Kidney (tissue), 22 donors: ENCODE measurements at places on chromosomes 5 and 9.

DNA sequence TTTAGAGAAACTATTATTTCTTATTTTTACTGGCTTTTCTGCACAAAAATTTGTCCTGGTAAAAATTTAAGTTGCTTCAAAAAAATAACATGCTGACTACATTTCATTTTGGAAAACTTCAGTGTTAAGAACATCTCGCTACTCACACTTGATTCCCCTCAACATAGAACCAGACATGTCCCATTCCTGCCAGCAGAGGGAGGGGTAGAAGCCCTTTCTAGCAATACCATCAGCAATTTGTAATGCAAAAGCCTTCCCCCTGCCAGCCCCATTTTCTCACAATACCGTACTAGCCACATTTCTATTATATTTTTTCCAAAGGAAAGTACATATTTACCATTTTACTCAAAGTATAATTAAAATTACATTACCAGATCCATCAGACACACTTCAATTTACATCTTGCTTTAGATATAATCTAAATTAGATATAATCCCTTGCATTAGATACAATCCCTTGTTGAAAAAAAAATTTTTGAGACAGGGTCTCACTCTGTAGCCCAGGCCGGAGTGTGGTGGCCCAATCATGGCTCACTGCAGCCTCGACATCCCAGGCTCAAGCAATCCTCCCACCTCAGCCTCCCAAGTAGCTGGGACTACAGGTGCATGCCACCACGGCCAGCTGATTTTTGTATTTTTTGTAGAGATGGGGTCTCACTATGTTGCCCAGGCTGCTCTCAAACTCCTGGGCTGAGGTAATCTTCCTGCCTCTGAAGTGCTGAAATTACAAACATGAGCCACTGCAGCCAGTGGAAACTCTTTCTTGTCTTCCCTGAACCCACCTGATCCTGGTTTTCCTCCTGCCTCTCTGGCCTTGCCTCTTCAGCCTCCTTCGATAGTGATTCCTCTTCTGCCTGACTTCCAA lies 39.6 kb upstream of the IDNK start:
- peak; percentile 60 for DNase-seq

GRCh38 chr5:117539692-117540091 lies 965.1 kb upstream of the SEMA6A start:
- no peak for DNase-seq

DNA sequence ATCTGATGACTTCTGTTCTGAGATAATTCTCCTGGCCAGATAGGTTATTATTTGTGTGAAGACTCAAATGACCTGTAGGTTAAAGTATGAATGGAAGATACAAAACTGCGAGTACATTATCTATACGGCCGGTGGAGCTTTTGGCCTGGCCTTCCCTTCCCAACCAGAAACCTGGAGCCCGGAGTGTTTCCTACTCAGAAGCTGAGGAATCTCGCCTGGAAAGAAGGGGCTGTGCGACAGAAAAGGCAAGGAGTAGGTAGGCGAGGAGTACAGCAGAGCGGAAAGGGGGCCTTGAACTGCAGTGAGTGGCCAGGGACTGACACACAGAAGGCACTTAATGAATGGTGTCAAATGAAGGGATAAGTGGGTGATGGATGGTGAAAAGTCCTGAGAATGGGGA lies 34.6 kb downstream of the ANGPTL2 start:
- DNase-seq = no peak

DNA sequence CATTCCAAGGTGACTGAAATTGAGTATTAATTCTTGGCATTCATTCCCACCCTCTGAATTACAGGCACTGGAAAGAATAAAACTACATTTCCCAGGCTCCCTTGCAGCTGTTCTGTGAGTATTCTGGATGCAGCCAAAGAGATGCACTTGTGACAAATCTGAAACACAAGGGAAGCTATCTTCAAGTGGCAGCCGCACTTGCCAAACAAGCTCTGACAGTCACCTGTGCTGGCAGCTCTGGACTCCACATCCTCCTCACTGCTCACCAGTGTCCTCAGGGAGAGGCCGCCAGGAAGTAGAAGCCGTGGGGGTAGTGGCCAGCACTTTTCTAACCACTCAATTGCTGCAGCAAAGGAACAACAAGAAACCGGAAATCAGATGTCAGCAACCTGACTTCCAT lies 275.0 kb downstream of the NR2F1-AS1 start:
- peak; percentile 10 for DNase-seq

DNA sequence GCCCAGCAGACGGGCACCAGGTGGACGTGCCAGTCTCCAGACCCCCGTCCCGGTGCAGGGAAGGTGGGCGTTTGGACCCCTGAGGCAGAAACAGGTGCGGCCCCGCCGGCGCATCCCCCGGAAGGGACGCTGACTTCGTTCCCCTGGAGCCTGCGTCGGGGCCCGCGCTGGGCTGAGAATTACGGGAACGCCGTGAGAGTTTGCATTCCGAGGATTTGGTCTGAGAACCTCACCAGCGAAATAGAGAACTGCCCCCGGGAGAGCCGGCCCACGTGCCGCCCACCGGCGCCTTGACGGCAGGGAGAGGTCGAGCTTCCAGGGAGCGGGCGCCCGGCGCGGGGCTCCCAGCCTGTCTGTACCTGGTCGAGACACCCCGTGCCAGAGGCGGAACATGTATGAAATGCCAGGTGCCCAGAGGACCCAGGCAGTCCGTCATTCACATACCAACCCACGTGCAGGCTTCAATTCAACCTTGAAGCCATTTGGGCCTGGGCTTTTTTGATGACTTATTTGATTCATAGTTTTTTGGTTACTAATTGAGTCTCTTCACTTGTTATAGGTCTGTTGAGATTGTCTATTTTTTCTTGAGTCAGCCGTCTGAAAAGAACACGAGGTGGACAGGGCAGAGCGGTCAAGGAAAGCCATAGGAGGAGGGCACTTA lies 877 bp upstream of the CAMSAP1 start:
- DNase-seq = no peak

DNA sequence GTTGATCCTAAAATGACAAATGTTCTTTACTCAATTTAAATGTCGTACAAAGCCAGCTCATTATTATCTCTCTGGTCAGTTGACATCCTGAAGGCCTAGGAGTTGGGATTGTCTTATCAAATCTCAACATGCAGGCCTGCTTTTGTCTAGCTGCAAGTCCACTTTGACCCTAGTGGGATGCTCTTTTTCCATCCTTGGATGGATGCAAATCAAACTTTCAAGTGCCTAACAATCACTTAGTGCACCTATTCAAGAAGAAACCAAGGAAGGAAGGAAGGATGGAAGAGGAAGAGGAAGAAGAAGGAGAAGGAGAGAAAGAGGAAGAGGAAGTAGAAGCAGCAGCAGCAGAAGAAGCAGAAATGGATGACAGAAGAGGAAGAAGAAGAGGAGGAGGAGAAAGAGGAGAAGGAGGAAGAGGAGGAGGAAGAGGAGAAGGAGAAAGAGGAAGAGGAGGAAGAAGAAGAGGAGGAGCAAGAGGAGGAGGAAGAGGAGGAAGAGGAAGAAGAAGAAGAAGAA lies 109.6 kb downstream of the PIK3R1 start:
- DNase-seq = no peak

- no peak for DNase-seq
Observed at GRCh38 chr5:168153263-168153875, 138.1 kb upstream of the WWC1 start.

GRCh38 chr9:88737031-88737430 lies 202.1 kb downstream of the NXNL2 start:
- DNase-seq = peak; percentile 14

DNA sequence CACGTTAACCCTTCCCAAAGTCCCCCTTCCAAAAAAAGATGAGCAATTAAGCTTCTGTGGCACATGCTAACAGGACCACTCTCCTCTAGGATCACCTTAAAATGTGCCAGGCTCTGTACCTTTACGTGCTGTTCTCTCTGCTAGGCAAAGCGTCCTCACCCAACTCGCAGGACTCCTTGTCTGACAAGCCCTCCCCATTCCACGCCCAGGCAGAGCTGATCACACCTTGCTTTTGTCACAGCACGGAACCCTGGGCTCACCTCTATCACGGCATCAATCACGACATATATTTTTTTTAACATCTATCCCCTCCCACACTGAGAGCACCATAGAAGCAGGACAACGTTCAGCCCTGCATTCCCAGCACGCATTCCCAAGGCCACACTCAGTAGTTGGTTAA lies 47.1 kb downstream of the CDK5RAP2 start:
- DNase-seq = no peak

DNA sequence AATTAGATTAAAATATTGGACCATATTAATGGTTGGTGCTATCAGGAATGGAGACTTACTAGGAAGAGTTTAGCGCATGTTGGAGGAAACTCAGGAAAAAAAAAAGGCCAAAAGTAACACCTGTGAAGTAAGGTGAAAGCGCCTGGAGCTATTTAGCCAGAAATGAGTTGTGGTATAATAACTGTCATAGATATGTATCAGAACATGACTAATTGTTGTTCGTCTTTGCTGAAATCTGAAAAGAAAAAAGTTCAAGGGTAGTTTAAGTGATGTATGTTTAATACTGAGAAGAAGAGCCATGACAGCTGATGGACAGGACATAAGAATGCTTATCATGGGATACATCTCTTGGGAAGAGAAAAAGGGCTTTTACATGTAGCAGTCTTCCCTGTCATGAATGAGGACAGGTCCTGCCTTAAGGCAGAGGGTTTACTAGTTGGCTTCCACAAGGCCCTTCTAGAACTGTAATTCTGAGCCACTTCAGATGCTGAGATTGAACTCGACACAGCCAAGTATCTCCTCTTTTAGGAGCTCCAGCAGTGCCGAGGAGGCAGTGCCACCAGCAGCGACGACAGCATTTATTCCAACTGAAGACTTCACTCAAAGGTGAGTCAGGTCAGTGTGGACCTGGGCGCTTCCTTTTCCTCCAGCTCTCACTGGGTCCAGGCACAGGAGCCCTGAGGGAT lies 940 bp upstream of the CAMK4 start:
- DNase-seq = no peak

- no peak for DNase-seq
Observed at GRCh38 chr9:135726138-135726853, 24.3 kb downstream of the KCNT1 start.

GRCh38 chr5:91867799-91868198 lies 484.7 kb upstream of the ARRDC3 start:
- no peak for DNase-seq

DNA sequence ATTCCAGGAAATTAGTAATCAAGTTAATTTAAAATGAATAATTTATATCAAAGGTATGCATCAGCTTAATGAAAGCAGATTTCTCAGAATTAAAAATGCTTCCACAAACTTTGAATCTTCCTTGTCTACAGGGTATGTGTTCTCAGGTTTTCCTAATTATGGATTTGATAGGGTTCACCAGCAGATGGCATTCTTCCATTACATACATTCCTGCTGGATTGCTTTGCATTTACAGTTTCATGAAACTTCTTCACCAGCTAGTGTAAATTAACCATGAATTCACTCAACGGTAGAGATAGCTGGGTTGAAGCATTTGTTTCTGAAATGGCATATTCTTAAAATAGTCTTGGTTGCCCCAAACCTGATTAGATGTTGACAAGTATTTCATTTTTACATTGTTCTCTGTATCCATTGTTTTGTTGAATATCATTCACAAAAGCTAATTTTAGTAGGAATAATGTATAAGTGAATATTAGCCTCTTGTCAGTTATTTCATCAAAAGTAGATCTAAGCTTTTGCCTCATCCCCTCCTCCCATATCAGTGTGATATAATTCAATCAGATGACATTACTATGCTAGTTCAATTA lies 68.7 kb upstream of the WDR41 start:
- no peak for DNase-seq

DNA sequence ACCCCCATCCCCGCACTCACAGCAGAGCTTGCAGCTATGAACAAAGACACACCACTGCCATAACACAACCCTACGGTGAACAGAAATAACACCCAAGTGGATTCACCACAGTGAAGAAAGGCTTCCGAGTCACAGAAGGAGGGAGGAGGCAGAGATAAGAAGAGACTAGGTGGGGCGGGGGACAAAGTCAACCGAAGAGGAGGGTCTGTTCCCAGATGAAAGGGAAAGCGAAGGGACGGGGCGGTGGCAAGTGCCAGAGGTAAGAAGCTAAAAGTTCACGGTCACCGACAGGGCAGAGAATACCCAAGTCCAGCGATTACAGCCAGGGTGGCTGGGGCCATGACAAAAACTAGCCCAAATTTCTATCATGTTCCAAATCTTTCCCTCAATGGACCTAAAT lies 21.0 kb downstream of the EPB41L4B start:
- DNase-seq = no peak

GRCh38 chr5:4868140-4868735 lies 271.9 kb upstream of the ADAMTS16 start:
- peak; percentile 64 for DNase-seq

DNA sequence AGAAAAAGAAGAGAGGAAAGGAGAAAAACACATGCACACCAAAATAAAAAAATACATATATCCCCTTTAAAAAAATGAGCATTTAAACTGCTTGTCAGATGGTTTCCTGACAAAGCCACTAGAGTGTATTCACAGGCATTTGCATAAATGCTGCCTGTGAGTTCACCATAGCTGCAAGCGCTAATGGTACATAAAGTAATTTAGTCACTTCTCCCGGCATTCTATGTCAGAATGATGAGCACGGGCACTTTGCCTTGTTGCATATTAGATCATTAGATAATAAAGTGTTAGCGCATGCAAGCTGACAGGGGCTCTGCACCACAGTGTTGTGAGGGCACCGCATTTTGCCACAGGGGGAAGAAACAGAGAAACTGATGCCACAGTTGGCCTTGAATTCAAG lies 280.6 kb downstream of the EBF1 start:
- no peak for DNase-seq

GRCh38 chr5:175824676-175825075 lies 46.7 kb upstream of the CPLX2 start:
- no peak for DNase-seq

DNA sequence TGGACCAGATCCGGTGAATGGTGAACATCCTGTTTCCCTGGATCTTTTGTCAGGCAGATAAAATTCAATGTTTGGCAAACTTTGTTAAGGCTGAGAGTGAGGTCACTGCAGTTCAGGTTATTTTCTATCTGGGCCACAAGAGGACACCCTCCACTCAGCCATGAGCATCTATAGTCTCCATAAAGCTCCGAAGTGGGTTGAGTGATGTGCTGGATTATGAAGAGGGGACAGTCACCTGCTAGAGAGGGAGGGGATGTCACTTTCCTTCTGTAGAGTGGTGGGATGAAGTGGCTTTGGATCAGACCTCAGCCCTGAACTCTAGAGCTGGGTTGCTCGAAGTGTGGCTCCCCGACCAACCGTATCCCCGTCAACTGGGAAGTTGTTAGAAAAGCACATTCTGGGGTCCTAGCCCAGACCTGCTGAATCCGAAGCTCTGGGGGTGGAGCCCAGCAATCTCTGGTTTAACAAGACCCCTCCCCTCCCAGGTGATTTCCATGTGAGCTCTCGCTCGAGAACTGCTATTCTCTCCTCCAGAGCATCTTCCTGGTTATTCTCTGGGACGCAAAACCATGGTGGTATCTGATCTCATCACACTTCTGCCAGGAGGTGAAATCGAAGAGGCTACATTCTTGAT lies 31.8 kb upstream of the FGF1 start:
- DNase-seq = peak; percentile 75

DNA sequence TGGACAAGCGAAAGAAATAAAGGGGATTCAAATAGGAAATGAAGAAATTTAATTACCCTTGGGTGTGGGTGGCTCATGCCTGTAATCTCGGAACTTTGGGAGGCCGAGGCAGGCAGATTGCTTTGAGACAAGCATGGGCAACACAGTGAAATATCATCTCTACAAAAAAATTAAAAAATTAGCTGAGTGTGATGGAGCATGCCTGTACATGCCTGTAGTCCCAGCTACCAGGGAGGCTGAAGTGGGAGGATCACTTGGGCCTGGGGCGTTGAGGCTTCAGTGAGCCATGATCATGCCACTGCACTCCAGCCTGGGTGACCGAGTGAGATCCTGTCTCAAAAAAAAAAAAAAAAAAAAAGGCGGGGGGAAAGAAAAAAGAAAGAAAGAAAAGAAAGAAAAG lies 4.0 kb upstream of the RCL1 start:
- no peak for DNase-seq

- no peak for DNase-seq
Observed at GRCh38 chr9:91835216-91835615, 114.8 kb downstream of the ROR2 start.
